ENCODE measurements at places on chromosomes 5 and 9.

DNA sequence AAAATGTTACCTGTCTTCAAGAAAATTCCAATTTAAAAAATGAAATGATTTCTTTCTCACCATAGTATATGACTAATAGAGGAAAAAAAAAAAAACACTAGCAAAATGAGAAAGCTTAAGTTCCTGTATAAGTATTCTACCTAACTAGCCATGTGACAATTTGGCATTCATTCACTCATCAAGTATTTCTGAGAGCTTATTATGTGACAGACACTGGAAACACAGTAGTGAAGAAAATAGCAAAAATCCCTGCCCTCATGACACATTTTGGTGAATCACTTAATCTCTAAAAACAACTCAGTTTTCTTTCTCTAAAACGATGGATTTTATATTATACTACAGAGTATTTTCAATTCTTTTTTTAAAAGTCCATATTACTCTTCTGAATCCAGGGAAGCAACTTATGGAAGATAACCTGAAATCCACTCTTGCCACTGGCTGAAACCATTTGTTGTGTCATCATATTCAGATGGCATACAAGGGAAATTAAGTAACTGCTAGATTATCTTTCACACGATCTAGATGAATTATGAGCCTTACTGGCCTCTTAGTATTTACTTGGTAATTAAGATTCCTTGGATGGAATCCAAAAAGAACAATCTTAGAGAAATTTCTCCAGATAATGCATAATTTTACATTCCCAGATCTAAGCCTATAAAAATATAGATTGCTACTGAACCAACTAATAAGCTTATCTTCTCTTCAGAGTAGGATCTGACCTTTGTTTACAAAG is 5.5 kb downstream of the PTBP3 start:
- no peak for DNase-seq

DNA sequence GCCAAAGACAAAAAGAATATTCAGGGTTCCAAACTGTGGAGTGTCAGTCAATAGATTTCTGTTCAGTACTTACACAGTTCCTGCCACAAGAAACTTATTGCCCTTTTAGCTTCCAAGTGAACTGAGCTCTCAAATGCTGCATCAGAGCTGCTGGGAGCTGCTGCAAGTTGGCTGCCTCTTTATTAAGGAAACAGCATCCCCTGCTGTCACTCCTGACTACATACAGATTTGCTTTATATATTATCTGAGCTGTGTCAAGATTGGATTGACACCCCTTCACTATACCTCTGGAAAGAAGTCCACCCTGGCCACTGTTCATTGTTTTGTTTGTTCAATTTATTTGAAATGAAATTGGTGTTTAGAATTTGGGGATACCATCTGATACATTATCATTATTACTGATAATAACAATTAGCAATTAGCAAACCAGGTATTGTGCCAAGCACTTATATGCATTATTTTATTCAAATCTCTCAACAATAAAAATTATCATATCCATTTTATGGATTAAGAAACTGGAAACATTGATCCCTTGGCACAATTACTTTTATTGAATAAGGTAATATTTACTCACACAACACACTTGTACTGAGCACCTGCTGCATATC is 16.4 kb upstream of the C5orf58 start:
- no peak for DNase-seq

DNA sequence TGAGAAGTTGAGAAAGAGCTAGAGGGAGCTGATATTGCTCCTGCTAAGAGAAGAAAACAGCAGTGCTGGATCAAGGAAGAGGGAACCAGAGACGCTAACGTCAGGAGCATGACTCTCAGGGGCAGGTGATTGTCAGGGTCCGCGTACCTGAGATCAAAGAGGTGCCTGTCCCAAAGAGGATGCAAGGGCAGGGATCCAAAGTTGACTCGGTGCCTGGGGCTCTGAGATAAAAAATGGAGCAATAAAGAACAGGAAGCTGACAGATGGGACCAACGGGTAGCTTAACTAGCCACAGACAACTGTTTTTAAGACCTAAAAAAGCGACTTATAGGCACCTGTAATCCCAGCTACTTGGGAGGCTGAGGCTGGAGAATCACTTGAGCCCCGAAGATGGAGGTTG is 517.8 kb downstream of the IRX1 start:
- DNase-seq, result no peak

GRCh38 chr9:137820161-137820855 is 57.3 kb upstream of the CACNA1B start:
- no peak for DNase-seq

- no peak for DNase-seq
Measured at GRCh38 chr5:118224546-118224945, 763.8 kb downstream of the DTWD2 start.

GRCh38 chr9:131923766-131924165 is 155.9 kb downstream of the MED27 start:
- no peak for DNase-seq

- DNase-seq, result no peak
Measured at GRCh38 chr5:19555876-19556275, 432.1 kb downstream of the CDH18 start.

- DNase-seq, result no peak
Measured at GRCh38 chr9:3894772-3895171, 369.0 kb upstream of the RFX3 start.

DNA sequence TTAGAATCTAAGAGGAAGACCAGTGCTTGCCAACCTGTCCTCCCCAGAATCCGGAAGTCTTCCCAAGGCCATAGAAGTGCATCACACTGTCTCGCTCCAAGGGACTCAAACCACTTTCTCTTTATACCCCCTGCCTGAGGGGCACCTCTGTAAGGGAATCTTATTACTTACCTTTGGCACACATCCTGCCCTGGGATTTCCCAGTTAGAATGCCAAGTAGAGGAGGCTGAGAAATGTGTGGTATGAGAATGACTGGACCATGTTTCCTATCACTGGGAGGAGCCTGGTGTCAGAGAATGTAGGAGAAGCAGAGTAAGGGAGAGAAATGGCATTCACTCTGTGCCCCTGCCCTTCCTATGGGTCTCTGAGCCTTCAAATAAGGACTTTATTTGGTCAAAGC is 85.8 kb downstream of the AOPEP start:
- no peak for DNase-seq

- DNase-seq, result no peak
Measured at GRCh38 chr9:112437406-112437805, 49.2 kb upstream of the KIAA1958 start.

- DNase-seq, result no peak
Measured at GRCh38 chr9:128893354-128893753, 11.4 kb downstream of the LRRC8A start.

DNA sequence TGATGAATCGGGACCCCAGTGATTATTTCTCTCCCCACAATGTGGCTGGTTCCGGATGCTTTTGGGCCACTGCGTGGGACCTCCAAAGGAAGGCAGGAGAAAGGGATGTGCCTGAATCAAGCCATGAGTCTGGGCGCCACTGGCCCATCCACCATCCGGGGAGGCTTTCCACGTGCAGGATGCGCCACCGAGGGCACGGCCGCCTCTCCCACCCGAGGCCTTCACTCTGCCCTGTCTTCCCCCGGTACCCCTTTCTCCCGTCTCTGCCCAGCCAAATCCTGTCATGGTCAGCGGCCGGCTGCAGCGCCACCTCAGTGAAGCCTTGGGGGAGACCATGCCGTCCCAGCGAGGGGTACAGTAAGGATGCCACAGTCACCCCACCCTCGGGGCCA is 43.9 kb upstream of the GRHPR start:
- DNase-seq, result no peak

- no peak for DNase-seq
Measured at GRCh38 chr9:137556069-137556838, 4.6 kb downstream of the MRPL41 start.

- no peak for DNase-seq
Measured at GRCh38 chr5:5386329-5386728, 36.1 kb upstream of the ICE1 start.

DNA sequence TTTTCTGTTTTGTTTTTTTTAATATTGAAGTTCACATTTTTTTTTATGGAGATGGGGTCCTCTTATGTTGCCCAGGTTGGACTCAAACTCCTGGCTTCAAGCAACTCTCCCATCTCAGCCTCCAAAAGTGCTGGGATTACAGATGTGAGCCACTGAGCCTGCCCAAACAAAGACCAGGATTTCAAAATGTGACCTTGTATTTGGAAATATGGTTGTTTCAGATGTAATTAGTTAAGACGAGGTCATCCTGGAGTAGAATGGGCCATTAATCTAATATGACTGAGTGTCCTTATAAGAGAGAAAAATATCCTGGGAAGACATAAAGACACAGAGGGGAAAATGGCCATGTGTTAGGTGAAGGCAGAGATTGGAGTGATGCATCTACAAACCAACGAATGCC is 340.5 kb downstream of the RAB3C start:
- no peak for DNase-seq

GRCh38 chr9:99731950-99732349 is 89.7 kb upstream of the NR4A3 start:
- DNase-seq, result no peak

GRCh38 chr9:27853529-27853928 is 280.2 kb upstream of the C9orf72 start:
- DNase-seq, result no peak

DNA sequence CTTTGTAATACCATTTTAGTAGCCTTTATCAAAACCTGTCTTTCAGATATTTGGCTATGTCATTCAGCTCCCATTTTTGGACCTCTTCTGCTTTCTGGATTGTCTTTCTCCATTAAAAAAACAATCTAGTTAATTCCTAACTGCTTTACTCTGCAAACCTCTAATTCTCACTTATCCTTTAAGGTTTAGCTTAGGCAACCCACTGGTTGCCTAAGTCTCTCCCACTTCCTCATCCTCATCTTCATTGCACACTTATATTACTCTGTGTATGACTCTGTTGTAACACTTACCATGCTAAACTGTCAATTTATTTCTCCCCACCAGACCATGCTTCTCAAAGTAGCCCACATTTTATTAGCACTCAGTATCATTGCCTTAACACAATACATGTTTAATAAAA is 205.0 kb upstream of the DMRTA1 start:
- no peak for DNase-seq

DNA sequence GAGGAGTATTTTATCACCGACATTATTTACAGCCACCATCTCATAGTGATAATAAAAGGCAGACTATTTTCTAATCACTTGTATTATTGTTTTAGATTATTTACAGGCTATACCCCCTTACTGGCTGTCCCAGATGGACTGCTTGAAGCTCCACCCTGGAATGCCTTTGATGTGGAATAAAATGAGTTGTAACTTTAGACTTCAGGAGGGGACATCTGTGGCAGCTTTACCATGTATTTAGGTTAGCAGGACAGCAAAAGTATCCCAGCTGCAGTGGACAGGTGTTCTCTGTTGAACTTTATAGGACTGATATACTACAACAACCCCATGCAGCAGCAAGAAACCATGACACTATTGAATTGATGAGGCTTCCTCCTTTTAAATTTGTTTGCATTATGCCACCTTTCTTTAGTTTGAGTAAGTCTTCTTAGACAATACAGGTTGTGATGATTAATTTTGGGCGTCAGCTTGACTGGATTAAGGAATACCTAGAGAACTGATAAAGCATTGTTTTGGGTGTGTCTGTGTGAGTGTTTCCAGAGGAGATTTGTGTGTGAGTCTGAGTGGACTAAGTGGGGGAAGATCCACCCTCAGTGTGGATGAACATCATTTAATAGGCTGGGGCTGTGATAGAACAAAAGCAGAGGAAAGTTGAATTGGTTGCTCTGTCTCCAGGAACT is 29.2 kb upstream of the C9orf57 start:
- no peak for DNase-seq

GRCh38 chr5:160209917-160210316 is 19.4 kb upstream of the FABP6 start:
- DNase-seq, result no peak

DNA sequence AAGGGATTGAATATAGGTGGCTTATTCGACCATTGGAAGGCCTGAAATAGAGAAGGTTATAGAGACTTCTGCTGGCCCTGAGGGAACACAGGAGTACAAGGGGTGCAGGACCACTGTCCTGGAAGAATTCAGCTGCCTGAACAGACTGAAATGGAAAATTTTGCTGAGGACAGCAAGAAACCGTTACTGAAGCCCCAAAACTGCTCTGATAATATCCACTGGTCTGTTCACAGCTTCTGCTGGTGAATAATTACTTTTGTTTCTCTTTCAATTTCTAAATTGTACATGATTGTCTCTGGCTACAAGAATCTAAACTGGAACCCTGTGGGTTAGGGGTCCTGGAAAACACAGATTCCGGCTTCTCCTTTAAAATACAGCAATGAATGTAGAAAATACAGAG is 218.5 kb upstream of the CDH12 start:
- no peak for DNase-seq

DNA sequence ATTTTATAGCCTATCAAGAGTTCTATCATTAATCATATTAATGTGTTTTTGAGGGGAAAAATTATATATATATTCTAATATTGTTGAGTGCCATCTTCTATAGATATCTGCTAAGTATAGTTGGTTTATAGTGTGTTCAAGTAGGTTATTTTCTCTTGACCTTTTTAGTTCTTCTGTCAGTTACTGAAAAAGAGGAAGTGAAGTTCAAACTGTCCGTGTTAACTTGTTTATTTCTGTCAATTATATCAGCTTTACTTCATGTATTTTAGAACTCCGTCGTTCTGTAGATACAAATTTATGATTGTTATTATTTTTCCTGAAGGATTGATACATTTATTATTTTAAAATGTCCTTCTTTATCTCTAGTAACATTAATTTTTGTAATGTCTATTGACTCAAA is 1209.1 kb downstream of the CDH12 start:
- no peak for DNase-seq

GRCh38 chr9:95515272-95516113 is 1.3 kb downstream of the PTCH1 start:
- DNase-seq, result no peak

DNA sequence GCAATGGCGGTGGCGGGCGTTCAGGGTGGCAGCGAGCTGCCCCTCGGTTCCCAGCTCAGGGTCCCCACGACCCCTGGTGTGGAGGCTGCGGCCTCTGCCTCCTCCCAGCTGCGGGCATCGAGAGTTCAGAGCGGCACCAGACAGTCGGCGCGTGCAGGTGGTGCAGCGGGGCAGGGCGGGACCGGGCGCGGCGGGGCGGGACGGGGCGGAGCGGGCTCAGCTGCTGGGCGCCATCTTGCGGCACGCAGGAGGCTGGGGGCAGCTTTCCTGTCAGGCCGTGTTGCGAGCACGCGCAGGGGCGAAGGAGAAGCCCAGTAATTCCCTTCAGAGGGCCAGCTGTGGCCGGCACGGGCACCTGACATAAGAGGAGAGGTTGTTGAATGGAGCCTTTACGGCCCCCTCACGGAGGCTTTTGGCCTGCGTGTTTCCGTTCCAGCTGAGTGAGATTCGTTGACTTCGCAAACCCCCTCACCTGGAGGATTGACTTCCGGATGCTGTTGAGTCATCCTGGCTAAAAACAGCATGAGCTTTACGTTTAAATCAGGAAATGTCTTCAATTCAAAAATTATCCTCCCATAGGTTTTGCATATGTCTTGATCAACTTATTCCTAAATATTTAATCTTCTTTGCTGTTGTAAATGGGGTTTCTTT is 587 bp downstream of the C5orf47 start:
- DNase-seq, result no peak

DNA sequence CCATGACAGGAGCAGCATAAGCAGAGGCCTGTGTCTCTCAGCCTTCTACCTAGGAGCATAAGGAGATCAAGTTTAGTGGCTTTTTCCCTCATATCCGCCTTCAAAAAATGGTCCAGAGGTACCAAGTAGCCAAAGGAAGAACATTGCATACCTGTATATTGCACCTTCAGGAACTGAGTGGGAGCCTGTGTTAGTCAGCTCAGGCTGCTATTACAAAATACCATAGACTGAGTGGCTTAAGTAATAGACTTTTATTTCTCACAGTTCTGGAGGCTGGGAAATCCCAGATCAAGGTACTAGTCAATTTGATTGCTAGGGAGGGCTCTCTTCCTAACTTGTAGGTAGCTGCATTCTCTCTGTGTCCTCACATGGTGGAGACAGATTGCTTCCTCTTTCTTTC is 597.4 kb upstream of the PTGER4 start:
- DNase-seq, result no peak

Data from memory B cell (primary cell).